Tibial nerve (tissue), 4 donors: ENCODE measurements at places on chromosomes 1 and 21.

DNA sequence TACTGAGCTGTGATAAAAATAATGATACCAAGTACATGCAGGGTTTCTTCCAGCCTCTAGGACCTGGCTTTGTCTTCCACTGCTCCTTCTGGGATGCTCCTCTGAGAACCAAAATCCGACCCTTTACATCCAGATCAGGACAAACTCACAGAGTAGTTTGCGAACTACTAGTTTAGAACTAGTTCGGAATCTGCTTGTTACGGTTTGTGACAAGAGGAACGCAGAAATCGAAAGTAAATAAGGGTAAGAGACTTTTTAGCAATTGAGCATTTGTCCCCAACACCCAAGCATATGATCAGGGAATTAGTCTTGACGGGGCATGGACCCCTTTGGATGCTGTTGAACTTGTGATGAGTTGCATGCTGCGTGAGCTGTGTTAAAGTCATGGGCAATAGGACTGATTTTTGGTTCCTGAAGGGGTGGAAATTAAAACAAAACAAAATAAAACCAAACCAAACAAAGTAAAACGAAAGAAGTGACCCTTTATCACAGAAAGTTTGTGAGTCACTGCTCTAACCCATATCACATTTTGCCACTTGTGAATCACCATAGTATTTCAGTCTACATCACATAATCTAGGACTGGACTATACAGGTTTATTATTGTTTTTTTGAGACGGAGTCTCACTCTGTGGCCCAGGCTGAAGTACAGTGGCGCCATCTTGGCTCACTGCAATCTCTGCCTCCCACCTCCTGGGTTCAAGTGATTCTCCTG, 35.7 kb upstream of the ERRFI1 start:
- no peak for DNase-seq

DNA sequence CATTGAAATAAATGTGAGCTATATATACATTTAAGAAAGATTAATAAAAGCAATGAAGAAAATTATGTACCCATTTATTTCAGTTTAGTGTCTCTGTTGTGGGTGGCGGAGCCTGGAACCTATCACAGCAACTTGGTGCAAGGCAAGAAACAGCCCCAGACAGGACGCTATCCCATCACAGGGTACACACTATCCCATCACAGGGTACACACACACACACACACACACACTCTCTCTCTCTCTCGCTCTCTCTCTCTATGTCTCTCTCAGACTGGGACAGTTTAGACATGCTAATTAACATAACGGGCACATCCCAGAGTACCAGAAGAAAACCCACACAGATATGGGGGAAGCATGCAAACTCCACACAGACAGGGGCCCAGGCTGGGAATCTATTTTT, 6.5 kb upstream of the IL6R start:
- DNase-seq: no peak

- no peak for DNase-seq
Measured at GRCh38 chr1:150876119-150876454, 312 bp downstream of the ARNT start.

DNA sequence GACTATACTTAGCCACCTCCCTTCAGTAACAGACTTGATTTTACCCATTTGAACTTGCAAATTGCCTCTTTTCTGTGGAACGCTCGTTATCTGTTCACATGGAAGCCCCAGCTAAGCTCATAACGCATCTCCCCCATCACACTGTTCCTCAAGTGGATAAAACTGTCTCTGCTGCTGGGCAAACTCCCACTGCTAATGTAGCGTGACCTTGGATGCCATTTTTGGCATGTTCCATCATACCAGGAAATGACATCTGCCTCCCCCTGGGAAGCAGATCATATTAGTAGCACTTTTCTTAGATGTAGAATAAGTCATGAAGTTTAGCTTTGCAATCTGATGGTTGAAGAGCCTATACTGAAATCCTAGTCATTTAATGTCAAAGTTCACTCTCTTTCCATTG, 528.7 kb upstream of the PLXNA2 start:
- DNase-seq: no peak

DNA sequence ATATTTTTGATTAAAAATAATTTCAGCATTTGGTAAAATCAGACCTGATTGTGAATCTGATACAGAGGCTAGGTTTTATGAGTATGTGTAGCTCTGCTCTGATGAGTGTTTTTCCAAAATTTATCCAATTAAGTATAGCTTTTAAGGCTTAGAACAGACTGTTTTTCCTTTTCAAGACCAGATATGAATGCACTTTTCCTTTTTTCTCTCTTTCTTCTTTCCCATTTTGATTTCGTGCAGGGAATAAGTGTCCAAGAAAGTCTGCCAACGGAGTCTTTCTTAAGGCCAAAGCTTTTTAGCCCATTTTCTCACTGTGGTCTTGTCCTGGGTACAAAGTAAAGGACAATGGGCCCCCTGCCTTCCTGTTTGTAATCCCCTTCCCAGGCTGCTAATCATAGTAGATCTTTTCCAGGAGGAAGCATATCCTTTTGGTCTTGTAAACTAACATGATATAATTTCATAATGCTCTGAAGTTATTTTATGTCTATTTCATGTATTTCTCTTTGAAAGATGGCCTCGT, 2.9 kb downstream of the KIF1B start:
- no peak for DNase-seq

DNA sequence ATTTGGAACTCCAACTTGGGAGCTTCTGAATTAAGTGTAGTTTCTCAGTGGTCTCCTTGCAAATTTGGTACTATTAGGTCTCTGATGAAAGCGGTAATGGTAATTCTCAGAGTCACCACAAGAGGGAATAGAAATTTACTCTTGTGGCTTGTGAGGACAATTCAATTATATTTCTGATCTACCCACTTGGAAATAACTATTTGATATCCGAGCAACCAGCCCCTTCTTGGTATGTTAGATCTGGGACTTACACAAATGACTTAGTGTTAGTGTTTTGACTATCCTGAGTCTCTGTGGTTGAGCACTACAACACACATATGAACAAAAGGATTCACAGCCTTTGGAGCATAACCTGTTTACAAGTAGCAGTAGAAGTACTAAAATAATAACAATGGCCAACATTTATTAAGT, 68.1 kb downstream of the RPS6KA1 start:
- DNase-seq: no peak

DNA sequence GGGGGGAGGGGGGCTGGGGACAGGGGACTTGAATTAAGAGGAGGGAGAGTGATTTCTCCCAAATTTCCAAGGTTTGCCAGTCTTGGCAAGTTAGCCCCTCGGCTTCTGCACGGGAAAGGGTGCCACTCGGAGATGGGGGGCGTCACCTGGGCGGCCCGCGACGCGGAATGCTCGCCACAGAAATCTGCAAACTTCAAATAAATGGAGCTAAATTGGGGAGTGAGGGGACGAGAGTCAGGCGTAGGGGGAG, 885 bp upstream of the SSBP3 start:
- DNase-seq: no peak

DNA sequence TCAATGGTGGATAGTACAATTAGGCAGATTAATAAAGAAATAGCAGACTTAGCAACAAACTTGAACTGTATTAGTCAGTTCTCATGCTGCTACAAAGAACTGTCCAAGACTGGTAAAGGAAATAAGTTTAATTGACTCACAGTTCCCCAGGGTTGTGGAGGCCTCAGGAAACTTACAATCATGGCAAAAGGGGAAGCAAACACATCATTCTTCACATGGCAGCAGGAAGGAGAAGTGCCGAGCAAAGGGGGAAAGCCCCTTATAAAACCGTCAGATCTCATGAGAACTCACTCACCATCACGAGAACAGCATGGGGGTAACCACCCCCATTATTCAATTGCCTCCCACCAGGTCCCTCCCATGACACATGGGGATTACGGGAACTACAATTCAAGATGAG, 27.1 kb upstream of the PDE4B start:
- DNase-seq: no peak

DNA sequence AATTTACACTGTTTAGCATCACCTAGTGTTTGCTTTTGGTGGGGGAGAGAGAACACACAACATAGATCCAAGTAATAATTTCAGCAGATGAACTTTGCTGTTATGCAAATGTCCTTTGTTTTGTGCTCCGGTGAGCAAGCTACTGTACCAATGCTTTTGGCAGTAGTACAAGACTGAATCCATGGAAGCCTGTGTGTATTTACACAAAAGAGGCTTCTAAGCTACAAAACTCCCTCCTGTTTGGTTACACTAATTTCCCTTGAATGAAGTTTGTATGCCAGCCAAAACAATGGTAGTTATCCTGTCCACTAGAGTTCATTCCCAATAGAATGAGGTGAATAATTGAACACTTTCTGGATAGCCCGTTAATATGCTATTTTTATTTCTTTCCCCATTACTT, 320.5 kb downstream of the KCTD3 start:
- no peak for DNase-seq

DNA sequence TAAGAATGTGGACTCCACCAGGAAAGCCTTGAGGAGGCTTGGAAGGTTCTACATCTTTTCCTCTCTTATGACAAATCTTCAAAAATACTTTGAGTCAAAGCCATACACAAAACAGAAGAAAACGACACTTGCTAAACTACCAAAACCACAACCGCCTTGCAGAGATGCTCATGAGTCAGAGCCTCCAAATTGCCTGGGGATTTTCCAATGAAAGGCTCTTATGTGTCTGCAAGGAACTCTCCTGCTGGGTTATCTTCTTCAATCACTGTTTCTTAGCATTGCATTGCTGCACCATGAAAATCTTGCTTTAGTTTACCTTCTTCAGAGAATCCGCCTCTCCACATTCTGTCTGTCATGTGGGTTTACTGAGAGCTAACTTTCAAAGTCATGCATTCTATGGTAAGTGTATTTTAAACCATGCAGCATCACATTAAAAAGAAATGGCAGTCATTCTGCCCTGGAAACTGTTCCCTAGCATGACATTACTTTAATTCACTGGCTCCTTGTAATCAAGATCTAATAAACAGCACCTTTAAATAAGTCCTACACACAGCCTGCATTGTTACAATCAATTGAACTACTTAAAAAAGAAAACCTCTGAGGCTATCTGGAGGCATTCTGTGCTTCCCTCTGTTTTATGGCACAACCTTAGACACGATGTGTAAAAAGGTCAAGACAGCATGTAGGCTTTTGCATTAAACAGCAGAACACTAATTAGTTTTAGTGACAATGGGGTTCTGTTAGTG, 210.0 kb upstream of the FOXD3 start:
- DNase-seq: no peak

GRCh38 chr1:7288992-7289391, 482.1 kb upstream of the VAMP3 start:
- DNase-seq: no peak

DNA sequence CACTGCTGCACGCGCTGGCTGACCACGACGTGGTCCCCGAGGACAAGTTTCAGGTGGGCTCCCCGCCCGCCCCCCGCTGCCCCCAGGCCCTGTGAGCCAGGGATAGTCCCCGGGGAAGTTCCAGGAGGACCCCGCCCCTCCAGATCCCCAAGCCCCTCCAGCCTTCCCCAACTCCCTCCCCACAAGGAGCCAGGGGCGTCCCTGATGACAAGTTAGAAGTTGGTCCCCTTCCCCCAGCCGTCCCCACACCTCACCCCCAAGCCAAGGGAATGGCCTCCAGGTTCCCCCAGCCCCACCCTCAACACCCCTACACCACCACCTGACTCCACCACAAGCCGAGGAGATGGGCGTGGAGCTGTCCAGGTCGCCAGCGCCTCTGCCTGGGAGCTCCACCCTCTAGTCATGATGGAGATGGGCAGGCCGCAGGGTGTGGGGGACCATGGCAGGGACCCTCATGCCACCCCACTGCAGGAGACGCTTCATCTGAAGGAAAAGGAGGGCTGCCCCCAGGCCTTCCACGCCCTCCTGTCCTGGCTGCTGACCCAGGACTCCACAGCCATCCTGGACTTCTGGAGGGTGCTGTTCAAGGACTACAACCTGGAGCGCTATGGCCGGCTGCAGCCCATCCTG, 525 bp downstream of the AIRE start:
- no peak for DNase-seq
